Femur (tissue), 1 donor: ENCODE measurements at places on chromosomes 7 and 10.

- no peak for DNase-seq
These were observed 341.9 kb downstream of the PTPRN2 start for GRCh38 chr7:158245724-158246041.

GRCh38 chr7:94510582-94511496, 1.2 kb downstream of the CASD1 start:
- peak; percentile 85 for DNase-seq

GRCh38 chr10:93742633-93743349, 14.9 kb upstream of the LGI1 start:
- DNase-seq: no peak

DNA sequence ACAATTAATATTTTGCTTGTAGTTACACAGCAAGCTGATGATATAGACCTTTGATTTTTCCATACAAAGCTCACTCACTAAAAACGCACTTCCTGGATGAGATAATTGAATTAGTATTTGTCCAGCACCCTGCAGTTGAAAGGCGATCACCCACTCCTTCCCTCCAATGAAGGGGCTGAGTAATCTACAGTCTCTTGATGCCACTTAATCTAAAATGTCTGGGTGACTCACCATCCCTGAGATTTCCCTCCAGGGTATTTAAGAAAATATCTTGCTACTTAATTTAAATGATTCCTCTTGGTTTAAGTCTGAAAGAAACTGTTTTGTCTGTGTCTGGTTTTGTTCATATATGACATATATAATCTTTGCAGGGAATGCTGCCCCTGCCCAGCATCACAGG, 515.3 kb downstream of the GRID1 start:
- no peak for DNase-seq
